ENCODE measurements at places on chromosomes 1 and 21.

DNA sequence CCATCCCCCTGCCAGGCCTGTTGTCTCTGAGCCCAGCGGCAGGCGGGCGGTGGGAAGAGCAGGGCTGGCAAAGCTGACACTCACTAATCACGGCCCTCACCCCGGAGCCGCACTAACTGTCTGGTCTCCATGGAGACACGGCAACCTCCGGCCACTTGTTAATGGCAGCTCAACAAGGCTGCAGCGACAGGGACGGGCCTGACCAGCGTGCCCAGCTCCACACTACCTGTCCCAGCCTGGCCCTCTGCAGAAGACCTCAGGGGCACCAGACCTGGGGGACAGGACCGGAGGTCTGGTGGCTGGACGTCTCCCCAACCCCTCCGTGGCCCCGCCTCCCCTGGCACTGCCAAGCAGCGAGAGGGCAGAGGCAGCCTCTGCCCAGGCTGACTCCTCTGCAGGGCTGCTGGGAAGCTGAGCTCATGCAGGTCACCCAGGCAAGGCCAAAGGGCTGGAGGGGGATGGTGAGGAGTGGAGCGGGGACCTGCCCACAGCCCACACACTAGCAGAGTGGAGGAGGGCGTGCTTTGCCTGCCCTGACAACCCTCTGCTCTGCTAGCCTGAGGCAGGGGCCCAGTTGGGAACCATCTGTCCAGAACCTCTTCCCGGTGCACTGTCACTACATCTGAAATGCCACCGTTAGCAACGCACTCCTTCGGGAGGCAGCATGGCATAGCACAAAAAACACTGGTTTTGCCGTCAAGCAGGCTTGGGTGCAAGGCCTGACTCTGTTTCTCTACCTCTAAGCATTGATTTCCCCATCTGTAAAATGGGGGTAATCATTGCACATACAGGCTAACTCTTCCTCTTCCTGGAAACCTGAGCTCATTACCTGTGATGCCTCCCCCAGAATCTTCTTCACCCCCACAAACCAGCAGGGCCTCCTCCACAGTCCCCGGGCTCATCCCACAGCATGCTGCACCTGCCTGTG, 29.6 kb upstream of the WASF2 start:
- peak; percentile 63 for DNase-seq

GRCh38 chr1:26290882-26291261, 11.0 kb downstream of the SH3BGRL3 start:
- DNase-seq, result no peak

DNA sequence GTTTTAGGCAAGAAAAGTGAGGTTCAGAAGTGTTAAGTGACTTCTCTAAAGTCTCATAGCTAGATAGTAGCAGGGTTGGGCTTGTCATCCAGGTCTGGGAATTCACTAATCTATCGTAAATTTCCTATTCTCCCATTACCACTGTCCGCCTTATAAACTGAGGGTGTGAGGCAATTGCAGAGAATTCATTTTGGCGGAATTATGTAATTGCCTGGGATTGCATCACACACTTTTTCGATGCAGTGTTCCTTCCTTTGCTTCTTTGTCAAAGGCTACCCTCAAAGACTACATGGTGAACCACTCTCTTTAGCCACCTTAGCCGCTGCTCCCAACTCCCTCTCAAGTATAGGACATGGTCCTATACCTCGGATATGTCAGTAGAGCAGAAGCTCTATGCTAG, 19.1 kb downstream of the SELP start:
- DNase-seq, result no peak

- DNase-seq, result no peak
These were observed 83.9 kb upstream of the WDR26 start for GRCh38 chr1:224518528-224518927.

DNA sequence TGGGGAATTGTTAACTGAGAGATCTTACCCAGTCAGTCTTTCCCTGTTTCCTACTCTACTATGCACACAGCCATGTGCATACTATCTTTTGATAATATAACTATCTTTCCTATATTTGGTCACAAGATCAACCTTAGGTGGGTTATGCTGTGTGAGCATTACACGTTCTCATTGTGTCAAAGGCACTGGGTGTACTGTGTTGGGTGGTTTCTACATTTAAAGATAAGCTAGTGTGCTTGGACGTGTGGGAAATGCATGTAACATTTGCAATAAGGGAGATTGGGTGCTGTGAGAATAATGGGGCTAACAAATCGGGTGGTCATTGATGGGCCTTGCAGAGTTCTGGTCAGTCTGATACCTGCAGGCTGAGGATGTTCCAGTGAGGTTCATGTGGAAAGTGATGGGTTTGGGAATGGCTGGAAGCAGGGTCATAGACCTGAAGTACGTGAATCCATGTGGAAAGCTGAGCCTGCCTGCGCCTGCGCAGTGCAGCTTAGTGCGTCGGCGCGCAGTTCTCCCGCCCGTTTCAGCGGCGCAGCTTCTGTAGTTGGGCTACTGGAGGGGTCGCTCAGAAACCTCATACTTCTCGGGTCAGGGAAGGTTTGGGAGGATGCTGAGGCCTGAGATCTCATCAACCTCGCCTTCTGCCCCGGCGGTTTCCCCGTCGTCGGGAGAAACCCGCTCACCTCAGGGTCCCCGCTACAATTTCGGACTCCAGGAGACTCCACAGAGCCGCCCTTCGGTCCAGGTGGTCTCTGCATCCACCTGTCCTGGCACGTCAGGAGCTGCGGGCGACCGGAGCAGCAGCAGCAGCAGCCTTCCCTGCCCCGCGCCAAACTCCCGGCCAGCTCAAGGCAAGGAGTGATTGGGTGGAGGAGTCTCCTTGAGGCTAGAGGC, at the start of gene MSH4:
Gene MSH4, plus strand, starts transcription at position 507 of the 897 bp plus-strand sequence. Its CDS starts 104 bp downstream, at position 611.
- no peak for DNase-seq

DNA sequence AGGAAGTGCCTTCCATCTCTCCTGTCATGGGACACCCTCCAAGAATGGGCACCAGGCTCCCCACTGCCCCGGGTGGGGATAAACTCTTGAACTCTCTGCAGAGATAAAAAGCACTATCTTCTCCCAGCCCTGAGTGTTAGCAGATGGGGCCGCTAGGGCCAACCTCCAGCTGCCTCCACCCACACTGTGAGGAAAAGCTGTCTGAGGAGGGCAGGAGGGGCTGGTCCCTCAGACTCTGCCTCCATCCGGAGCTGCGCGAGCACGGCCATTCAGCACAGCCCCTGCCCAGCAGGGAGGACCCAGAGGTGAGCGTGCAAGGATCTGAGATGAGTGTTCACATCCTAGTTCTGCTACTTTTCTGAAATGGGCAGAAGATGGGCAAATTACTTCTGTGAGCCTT, 51.8 kb upstream of the TRABD2B start:
- no peak for DNase-seq

DNA sequence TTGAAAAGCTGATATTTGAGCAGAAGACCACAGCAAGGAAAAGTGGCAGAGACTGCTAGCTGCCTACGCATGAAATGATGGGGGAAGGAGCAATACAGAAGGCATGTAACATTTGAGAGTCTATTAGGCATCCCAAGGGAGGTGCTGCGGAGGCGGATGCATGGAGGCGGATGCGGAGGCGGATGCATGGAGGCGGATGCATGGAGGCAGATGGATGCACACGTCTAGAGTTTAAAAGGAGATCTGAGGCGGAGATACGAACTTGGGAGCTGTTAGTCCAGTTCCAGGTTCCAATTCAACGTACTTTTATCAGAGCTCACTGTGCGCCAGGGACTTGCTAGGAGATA, 744 bp upstream of the DDX20 start:
- no peak for DNase-seq

All from anterior cingulate cortex (tissue), 58 donors.